ENCODE measurements at places on chromosomes 5 and 9. TPM values are rescaled to one million over a fixed set of nuclear protein-coding genes. Genes with fewer than 3 reads are reported as not detected.

The CXCL14 gene
- not detected for total RNA-seq

The CYLC2 gene
- total RNA-seq, result not detected

The LYRM7 gene
- 12.6 TPM for total RNA-seq

The NUTM2F gene
- total RNA-seq, result not detected

The RNF38 gene
- 12.0 TPM for total RNA-seq

The CACNA1B gene
- not detected for total RNA-seq

The EPB41L4A gene
- 27.6 TPM for total RNA-seq

The KLF9 gene
- total RNA-seq, result 0.87 TPM

The ZNF462 gene
- total RNA-seq, result 37.3 TPM

The GRM6 gene
- total RNA-seq, result not detected

The MAMDC2 gene
- total RNA-seq, result 0.29 TPM

The PPP1R26 gene
- 32.1 TPM for total RNA-seq

The SPINK6 gene
- not detected for total RNA-seq
